ENCODE measurements at places on chromosomes 2 and 18.

- DNase-seq = no peak
Observed at GRCh38 chr2:12722447-12723316, 5.9 kb downstream of the TRIB2 start.

GRCh38 chr18:62413206-62413605, 88.1 kb downstream of the TNFRSF11A start:
- DNase-seq = no peak

DNA sequence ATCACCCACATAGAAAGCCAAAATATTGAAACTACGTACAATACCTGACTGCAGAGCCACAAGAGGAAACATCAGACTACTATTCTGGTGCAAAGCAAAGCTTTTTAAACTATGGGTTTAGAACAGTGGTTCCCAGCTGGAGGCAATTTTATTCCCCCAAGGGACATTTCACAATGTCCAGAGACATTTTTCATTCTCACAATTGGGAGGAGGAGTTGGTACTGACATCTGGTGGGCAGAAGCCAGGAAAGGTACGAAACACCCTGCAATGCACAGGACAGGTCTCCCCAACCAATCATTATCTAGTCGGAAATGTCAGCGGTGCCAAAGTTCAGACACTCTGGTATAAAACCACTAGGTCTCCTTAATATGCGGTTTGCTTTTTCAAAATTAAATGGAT, 88.4 kb upstream of the ARL5A start:
- DNase-seq = no peak

- DNase-seq = no peak
Observed at GRCh38 chr2:10794876-10795275, 17.7 kb downstream of the PDIA6 start.

GRCh38 chr18:9210966-9211365, 74.4 kb downstream of the ANKRD12 start:
- DNase-seq = no peak

GRCh38 chr18:10141559-10141958, 227.7 kb downstream of the VAPA start:
- DNase-seq = no peak

DNA sequence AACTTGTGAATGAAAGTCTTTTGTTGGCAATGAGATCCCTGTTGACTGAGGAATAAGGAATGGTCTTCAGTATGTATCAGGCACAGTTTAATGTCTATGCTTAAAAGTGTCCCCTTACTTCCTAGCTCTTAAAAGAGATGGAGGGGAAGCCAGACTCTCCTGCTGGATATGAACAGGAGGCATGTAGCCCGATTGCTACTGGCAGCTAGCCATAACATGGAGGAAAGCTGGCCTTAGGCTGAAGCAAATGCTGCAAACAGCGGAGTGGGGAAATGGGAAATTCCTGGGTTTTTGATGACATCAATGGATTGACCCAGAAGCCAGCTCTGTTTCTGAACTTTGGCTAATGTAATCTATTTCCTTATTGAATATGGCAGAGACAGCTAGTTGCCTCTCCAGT, 266.1 kb downstream of the SLC4A3 start:
- no peak for DNase-seq

- DNase-seq = no peak
Observed at GRCh38 chr2:62152000-62152399, 43.9 kb upstream of the B3GNT2 start.

GRCh38 chr2:64214281-64215115, 70.3 kb upstream of the PELI1 start:
- no peak for DNase-seq

- DNase-seq = no peak
Observed at GRCh38 chr18:48388478-48388877, 20.7 kb downstream of the ZBTB7C start.
